ENCODE measurements at places on chromosomes 2 and 18.

- DNase-seq, result no peak
Observed at GRCh38 chr2:213122725-213123124, 28.7 kb downstream of the IKZF2 start.

DNA sequence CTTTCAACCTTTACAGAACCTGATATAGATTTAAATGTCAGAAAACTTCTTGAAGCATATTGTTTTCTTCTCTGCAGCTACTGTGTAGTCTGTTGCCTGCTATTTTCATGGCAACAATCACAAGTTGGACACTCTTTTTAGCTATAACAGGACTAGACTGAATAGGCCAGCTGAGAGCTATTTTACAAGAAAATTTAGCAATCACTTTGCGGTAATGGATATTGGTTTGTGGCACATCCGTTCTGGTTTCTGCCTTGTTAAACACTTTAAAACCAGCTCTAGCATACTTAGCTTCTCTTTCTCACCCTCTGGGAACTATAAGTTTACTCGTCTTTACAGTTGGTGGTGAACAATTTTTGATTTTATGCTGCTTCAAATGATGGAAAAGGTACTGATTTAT, 125.7 kb downstream of the MAP2 start:
- no peak for DNase-seq

- no peak for DNase-seq
Observed at GRCh38 chr2:48699348-48699930, 56.1 kb downstream of the LHCGR start.

DNA sequence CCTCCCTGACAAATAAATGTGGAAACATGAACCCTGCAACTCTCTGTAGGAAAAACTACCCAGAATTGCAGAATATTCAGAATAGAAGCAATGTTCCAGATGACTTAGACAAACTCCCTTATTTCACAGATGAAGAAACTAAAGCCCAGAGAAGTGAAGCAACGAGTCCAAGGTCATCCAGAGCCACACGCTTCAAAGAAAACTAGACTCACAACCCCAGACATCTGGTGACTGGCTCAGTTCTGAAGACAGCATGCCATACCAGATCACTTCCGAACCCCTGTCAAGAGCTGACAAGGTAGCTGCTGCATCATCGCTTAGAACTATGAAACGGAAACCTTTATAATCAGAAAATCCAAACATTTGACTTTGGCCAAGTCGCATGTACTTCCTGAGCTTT, 101.3 kb downstream of the PID1 start:
- DNase-seq, result no peak

DNA sequence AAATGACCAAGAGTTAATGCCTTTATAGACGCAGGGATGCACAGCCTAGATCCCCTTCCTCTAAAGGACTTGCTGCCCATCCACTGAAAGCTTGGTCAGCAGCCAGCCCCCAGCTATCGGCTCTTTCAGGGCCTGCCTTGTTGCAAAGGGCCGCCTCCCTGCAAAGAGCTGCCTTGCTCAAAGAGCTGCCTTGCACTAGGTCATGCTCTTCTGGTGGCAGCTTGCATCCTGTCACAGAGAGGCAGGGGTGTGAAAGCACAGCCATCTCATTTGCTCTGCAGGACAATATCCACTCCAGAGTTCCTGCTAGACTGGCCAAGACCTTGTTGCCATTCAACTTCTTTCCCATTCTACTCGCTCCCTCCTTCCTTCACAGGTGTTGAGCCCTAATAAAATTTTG, 137.1 kb downstream of the MCFD2 start:
- DNase-seq, result no peak

DNA sequence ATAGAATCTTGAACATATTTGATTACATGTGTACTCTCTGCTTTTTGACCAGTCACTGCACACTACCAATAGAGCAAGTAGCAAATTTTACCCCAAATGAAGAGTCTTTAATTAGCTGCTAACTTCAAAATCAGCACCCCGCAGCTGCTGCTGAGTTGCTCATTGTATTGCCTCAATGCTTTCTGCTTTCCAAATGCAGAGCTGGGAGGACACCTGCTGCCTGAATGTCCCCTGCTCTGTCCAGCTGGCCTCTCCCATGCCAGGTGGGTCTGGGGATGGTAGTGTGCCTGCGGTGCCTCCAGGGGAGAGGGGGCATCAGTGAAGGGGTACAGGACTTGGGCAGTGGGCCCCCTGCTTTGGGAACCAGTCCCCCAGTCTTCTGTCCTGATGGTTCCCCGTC, 184.8 kb downstream of the PRKCE start:
- no peak for DNase-seq

DNA sequence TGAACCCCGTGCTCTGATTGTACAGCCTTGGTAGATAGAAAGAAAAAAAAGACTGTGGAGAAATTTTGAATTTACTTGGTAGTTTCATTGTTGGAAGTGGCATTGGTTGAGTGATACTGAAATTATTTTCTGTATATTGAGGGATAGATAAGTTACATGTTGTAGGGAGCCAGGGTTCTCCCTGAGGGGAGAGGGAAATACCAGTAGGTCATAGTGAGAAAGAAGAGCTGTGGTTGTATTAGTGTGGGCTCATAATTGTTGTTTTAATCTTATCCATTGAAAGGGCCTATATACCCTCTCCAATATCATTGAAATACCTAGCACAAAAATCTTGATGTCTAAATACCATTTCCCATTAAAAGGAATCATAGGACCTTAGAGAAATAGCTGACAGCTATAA, 16.9 kb upstream of the RAB31 start:
- no peak for DNase-seq

DNA sequence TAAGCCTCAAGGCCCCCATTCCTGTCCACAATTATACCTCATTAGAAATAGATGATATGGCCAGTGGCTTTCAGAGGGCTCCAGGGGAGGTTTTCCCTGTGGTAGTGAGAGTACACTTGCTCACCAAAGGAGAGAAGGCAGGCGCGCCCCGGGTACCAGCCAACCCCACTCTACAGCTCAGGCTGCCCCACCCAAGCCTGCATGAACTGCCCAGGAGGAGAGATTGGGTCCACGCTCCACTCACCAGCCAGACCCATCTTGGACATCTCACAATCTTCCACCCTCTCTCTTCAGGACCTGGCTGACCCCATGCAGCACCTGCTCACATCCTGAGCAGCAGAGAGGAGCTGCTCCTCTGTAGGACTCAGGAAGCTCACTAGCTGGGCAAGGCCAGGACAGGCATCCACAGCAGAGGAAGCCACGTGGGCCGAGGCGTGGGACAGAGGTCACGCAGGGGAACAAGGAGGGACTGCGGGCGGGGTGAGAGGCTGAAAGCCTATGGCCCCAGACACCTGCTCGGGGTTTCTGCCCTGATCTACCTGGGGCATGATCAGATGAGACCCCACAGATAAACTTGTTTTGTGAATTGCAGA, 53.9 kb upstream of the GLI2 start:
- no peak for DNase-seq

DNA sequence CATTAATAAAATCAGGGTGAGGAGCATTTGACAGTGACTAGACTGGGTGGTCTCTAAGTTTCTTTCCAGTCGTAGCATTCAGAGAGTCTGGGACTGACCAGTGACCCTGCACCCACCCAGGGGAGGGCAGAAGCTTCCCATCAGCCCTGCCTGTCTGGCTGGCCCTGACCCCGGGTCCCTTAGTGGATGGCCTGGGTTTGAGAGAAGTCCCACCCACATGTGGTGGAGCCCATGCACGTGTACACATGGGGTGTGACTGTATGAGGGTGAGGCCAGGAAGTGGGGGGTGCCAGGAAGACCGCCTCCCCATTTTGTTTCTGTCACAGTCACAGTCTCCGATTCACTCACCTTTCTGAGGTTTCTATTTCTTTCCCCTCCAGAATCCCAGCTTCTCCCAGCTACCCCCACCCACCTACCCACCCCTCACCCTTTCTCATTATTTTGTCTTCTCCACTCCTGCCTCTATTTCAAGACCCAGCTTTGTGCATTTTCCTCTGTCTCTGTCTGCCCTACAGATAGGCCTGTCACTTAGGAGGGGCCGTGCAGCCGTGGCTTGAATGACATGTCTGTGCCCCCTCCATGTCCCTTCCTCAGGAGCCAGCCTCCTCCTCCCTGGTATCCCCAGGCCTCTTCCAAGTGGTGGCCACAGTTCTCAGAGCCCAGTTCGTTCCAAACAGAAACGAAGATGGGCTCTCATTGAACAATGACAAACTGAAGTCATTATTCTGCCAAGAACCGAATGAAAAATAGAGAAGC, 13.6 kb downstream of the CIB4 start:
- DNase-seq, result no peak

GRCh38 chr2:160940699-160941098, 219.5 kb upstream of the TANK start:
- no peak for DNase-seq

DNA sequence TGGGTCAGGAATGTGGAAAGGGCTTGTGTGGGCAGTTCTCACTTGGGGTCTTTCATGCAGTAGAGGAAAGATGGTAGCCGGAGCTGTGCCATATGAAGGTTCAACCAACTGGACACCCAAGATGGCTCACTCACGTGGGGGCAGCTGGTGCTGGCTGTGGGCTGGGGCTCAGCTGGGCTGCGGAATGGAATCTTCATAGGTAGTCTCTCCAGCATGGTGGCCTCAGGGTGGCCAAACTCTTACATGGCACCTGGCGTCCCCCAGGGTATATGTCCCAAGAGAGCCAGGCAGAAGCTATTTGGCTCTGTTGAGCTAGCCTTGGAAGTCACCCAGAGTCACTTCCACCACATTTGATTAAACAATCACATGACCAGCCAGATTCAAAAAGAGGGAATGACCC, 163.1 kb upstream of the KLHL29 start:
- no peak for DNase-seq

- no peak for DNase-seq
Observed at GRCh38 chr18:61496374-61496773, 163.1 kb downstream of the CDH20 start.

DNA sequence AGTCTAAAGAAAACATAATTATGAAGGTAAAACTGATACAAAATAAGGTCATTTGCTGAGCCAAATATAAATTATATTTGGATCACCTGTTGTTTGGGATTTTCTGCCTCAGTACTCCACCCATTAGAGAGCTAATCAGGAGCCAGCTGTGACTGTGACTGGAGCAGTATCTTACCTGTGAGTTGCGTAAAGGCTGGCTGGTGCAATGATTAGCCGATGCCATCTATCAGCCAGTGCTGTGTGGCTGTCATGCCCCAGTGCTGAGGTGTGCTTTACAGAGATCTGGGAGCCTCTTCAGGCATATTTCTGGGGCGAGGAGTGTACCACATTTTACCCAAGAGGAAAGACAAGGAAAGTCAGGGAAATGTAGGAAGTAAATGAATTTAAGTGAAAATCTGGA, 191.8 kb downstream of the LRRTM1 start:
- no peak for DNase-seq

- no peak for DNase-seq
Observed at GRCh38 chr2:237118561-237119155, 33.0 kb downstream of the COPS8 start.

- DNase-seq, result no peak
Observed at GRCh38 chr2:230925443-230925878, 419 bp upstream of the GPR55 start.

DNA sequence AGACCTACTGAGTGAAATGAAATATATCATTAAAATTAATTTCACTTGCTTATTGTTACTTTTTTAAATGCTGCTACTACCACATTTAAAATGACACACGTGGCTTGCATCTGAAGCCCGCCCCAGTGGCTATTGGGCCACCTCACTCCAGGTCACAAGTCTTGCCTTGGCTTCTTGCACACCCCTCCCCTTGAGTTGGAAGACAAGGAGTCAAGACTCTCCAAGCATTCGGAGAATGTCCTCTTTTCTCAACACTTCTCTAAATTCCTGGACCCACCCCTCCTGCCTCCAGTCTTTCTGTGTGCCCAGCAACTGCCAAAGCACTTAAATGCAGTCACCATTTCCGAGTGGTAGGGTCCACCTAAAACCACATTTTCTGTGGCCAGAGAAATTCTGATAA, 73.4 kb downstream of the ZBTB7C start:
- DNase-seq, result no peak

GRCh38 chr18:10660179-10660884, 134.5 kb downstream of the NAPG start:
- no peak for DNase-seq

GRCh38 chr2:208541461-208541988, 134.9 kb downstream of the PTH2R start:
- no peak for DNase-seq

- DNase-seq, result no peak
Observed at GRCh38 chr2:140529706-140530105, 1601.1 kb downstream of the LRP1B start.
